Fibroblast of skin of scalp (primary cell): ENCODE measurements at places on chromosomes 6 and 20.

DNA sequence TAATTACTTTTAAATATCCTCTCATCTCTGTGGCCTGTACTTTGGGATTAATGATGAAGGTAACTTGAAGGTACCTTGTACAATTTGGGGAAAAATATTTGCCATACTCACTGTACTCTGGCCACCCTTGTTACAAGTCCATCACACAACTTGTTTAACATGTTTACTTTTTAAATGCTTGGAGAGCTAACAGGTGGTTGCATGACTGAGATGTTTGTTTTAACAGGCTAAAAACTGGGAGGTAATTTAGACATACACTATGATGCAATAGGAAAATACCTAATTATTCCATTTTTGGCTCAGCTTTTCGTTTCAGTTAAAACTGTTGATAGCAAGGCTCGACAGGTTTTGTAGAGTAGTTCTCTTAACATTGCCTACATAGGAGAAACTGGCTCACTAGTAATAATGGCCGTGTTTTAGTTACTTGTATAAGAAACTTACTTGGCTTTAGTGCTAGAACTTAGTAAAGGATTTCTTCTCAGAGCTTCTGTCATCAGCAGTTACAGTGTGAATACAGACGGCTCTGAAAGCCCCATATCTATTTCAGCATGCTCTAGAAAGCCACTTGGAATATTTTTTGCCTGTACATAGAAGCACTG, 489.8 kb upstream of the SOX4 start:
- DNase-seq: no peak

- peak; percentile 47 for DNase-seq
Observed at GRCh38 chr6:160247457-160247883, 11.2 kb downstream of the SLC22A2 start.

DNA sequence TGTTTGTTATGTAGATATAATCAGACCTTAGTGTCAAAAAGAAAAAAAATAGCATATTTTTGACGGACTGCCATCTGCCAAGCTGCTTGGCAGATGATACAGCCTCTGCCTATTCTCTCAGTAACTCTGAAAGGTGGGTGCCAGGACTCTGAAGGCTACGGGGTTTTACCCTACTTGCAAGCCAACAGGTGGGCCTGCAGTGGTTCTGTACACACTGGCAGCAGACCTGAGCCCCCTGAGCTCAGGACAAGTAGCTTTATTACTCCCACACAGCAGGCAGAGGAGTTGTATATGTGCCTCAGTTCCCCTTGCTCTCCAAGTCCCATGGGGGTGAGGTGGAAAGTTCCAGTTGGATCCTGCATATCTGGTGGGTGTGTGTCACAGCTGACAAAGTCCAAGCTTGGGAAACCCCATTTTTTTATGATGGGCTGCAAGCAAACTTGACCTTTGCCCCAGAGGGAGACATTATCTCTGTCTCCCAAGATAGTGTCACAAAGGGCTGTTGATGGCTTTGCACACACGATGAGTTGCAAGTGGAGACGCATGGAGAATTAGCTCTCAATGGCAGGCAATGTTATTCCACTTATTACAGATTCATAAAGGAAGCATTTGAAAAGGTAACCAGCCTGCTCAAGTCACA, 20.5 kb upstream of the AFDN start:
- no peak for DNase-seq

GRCh38 chr20:3172933-3173609, at the start of gene LZTS3:
TSS of gene LZTS3 (minus strand) at chr20:3173549. CDS start at chr20:3167163, 6,386 bp downstream.
- DNase-seq: peak; percentile 73

GRCh38 chr6:56327946-56328727, 80.8 kb upstream of the COL21A1 start:
- no peak for DNase-seq

GRCh38 chr20:58133020-58133808, 95.2 kb downstream of the ANKRD60 start:
- DNase-seq: no peak

DNA sequence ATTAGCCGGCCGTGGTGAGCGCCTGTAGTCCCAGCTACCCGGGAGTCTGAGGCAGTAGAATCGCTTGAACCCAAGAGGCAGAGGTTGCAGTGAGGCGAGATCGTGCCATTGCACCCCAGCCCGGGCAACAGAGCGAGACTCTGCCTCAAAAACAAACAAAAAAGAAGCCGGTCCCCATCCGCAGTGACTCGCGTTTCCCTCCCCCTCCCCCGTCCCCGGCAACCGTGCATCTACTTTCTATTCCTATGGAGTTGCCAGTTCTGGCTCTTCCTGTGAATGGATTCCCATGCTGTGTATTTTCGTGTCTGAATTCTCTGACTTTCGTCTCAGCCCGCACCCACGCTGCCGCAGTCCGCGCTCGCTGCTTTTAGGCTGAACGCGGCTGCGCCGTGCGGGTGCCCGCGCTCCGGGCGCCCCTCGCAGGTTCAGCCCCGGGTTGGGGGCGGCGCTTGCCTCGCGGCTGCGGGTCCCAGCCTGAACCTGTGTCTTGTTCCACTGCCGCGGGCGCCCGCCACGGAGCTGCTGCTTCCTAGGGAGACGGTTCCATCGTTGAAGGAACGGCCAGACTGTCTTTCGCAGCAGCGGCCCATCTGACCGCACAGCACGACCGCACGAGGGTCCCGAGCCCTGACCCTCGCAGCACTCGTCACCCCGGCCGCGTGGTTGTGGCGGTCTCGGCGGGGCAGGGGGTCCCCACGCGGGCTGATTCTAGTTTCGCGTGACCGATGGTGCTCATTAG, 1.1 kb upstream of the MRGBP start:
- DNase-seq: peak; percentile 35

DNA sequence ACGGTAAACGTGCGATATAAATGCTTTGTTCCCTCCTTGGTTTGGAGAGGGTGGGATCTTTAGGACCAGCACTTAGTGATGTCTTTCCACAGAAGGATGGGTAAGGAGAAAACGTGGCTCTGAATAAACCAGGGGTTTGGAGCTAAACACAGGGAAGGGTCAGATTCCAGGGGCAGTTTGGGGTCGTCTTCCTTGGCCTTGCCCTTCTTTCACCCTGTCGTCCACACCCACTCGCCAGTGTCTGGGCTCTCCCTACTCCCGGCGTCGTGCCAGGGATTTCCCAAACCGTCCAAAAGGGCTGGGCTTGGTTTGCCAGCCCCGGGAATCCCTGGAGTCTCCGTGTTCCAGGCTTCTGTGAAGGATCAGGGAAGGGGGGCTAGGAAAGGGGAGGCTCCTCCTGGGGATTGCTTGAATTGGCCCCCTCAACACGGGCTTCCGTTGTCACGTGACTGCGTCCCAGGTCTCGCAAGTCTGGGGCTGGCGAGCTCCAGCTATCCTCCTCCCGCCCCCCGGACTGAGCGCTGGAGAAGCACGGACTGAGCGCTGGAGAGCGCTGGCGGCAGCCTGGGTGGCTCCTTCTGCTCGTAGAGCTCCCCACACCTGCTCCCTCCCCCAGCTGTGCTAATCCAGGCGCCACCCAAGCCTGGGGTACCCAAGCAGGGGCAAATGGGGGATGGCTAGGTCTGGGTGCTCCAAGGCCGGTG, 9.4 kb upstream of the ARMC12 start:
- peak; percentile 56 for DNase-seq

DNA sequence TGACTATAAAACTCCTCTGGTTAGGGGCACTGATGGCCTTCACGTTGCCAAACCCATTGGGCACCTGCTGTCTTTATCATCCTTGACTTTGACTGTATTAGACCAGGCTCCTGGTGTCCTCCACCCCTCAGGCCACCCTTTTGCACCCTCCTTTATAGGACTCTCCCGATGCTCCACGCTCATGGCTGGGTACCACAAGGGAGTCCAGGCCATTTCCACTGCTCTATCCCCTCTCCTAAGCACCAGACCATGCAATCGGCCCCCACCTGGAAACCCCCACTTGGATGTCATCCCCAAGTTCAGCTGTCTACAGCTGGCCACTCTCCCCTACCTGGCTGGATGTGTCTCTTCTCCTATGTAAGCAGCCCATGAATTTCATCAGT, 115.2 kb downstream of the TOX2 start:
- no peak for DNase-seq
